ENCODE measurements at places on chromosomes 1 and 21.

- DNase-seq = no peak
Observed at GRCh38 chr21:42409366-42409765, 5.7 kb downstream of the UBASH3A start.

DNA sequence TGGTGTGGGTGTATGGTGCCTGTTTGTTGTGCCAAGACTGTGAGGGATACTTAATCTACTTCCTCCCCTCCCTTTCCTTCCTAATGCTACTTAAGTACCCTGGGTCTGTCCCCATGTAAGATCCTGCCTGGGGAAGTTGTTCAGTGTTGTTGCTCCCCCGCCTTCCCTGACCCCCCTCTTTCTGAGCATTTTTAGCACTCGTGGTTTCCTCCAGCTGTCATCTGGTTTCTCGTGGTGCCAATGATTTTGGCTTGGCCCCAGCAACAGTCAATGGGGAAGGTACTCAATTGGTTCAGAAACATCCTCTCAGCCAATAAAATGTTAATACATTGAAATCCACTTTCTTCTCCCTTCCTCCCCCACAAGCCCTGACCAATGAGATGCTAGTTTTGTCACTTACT lies 8.0 kb upstream of the B4GALT3 start:
- DNase-seq = peak; percentile 38

DNA sequence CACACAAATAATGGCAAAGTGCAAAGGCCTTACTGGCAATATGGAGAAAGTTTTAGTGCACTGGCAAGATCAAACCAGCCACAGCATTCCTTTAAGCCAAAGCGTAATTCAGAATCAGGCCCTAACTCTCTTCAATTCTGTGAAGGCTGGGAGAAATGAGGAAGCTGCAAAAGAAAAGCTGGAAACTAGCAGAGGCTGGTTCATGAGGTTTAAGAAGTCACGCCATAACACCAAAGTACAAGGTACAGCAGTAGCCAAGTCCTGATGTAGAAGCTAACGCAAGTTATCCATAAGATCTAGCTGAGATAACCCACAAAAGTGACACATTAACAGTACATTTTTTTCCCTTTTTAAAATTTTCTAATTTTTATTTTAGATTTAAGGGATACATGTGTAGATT lies 57.1 kb downstream of the SLC27A3 start:
- no peak for DNase-seq

DNA sequence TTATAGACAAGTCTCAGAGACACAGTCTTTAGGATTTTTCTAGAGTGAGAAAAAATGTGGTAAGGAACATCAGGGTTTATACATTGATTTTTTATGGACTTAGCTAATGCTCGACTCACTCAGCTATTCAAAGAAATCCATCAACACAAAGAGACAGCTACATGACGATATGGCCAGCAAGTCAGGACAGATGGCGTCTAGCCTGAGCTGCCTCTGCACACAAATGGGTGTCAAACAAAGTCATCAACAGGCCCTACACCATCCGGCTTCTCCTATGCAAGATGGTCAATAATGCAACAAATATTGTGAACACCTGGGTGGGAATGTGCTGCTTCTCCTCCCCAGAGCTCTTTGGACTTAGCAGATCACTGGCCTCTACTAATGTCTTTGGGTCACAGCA lies 13.3 kb upstream of the ERICH3 start:
- no peak for DNase-seq

Measured in H54 (cell line).